Effector CD8-positive, alpha-beta T cell (primary cell): ENCODE measurements at places on chromosomes 7 and 10.

GRCh38 chr7:137975768-137976167 lies 26.1 kb downstream of the CREB3L2 start:
- DNase-seq: no peak

DNA sequence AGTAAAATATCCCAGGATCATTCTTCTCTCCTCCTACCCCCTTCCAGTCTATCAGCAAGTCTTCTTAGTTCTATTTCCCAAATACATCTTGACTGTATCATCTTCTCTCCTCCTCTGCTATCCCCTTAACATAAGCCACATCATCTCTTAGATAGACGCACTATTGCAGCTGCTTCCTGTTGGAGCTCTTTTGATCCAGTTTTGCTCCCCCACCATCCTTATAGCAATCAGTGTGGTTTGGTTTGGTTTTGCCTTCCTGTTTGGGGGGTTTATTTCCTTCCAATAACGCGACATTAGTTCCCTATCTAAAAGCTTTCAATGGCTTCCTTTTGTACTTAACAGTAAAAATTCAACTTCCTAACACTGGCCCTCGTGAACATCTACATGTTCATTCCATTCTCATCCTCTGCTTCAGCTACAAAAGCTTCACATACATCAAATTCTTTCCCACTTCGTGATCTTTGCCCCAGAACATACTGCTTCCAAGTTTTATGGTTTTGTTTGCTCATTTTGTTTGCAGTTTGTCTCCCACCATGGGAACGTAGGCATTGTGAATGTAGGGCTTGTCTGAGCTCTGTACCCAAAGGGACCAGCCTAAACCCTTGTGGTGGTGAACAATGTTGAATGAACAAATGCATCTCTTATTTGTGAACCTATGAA lies 33.7 kb upstream of the PLXDC2 start:
- no peak for DNase-seq

DNA sequence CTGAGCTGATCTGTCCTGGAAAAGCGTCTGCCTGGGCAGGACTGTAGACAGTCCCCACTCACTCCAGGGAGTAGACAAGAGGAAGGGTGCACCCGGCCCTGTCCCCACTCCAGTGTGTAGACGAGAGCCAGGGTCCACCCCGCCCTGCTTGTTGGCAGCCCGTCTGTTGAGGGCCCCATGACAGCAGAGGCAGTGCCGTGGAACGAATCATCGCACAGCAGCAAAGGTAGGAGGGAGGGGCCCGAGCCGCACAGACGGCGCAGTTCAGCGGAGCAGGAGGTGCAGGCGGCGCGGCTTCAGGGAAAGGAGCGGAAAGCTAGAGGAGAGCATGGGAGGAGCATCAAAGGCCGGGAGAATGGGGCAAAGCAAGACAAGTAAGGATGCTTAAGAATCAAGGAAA lies 93.0 kb downstream of the DYNC2I1 start:
- no peak for DNase-seq

DNA sequence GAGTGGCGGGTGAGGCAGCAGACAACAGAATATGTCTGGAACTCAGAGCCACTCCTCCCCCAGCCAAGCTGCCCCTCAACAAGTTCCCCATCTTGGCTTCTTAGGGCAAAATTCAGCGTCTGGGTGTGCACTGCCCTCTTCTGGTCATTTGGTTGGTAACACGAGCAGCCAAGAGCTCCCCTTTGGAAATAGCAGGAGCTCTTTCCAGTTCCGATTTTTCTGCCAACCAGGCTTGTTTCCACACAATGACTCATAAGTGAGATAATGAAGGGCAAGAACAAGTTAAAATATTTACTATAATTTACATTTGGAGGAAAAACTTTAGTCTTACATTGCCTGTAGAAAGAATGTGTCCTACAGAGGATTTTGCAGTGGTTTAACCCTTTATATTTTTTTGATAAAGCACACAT lies 70.5 kb downstream of the ADCYAP1R1 start:
- no peak for DNase-seq

- no peak for DNase-seq
Observed at GRCh38 chr7:156059369-156059768, 247.1 kb upstream of the SHH start.

DNA sequence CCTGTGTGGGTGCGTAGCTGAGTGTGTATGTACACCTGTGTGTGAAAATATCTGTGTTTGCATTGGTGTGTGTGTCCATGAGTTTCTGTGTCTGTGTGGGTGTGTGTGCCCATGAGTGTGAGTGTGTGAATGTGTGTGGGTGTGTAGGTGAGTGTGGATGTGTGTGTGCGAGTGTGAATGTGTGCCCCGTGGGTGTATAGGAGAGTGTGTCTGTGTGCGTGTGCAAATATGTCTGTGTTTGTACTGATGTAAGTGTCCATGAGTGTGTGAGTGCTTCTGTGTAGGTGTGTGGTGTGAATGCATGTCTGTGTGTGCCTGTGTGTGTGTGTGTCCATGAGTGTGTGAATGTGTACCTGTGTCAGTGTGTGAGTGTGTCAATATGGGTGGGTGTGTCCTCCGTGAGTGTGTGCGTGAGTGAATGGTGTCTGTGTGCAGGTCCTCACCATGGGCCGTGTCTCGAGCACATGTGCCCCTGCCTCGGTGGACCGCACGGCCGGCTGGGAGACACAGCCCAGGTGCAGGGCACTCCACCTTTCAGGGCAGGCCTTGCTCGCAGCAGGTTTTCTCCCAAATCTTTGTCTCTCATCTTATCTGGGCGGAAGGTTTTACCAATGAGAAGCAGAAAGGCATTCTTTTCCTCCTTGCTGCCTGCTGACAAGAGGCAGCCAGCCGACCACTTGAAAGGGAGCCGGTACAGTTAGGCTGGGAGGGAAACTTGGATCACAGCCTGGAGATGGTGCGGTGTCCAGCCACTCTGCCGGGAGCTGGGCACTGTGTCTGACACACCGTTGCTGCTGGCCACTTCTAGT lies 107.1 kb upstream of the FAM20C start:
- no peak for DNase-seq
